ENCODE measurements at places on chromosomes 12 and 14.

DNA sequence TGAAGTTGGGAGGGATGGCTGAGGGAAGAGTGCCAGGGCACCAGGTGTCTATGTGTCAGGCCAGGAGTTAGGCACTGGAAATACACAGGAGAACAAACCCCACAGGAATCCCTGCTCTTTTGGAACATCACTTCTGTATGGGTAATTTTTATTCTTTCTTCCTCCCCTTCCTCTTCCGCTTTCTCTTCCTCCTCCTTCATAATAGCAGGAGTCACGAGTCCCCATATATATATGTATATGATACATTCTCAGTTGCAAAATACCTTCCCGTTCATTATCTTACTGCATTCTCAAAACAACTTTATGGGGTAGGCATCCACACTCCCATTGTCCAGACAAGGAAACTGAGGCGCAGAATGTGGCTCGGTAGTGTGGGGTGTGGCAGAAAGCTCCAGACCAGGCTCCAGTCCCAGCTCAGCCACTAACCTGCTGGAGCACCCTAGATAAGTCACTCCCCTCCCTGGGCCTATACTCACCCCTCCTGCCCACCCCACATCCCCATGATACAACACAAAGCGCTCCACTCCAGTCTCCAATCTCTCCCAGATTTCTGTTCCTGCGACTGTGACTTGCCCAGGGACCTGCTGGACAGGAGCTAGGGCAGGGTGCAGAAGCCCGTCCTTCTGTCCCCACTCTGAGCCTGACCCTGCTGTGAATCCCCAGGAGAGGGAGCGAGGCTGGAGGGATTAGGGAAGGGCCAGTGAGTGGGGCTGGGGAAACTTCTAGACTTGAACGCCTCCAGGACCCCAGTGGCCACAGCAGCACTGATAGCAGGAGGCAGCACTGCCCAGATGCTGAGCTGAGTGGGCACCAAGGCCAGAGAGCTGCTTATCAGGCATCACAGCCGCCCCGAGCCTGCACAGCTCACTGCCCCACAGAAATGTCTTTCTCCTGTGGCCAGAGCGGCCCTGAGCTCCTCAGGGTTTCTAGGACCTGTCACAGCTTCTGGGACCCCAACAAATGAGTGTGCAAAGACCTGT, 1.4 kb upstream of the AQP2 start:
- DNase-seq = no peak

GRCh38 chr14:58659846-58660245, 22.1 kb downstream of the DACT1 start:
- DNase-seq = no peak

- no peak for DNase-seq
These were observed 209.0 kb upstream of the NUDT4 start for GRCh38 chr12:93168751-93169150.

- no peak for DNase-seq
These were observed 6.7 kb upstream of the TESC start for GRCh38 chr12:117105902-117106301.

DNA sequence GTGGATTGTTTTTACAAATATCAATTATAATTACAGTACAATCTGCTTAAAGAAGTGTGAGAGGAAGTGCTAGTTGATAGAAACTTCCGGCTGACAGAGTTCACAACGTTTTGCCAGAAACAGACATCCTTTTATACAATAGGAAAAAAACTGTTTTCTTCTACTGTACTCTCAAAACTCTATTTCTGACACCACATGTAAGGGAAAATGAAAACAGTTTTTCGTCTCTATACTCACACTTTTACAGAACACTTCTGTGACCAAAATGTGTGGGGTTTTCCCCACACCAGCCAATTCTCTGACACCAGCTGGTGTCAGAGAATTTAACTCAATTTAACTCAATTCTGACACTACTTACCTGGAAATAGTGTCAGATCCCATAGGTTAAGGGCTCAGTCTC, 24.2 kb upstream of the HIF1A start:
- no peak for DNase-seq

DNA sequence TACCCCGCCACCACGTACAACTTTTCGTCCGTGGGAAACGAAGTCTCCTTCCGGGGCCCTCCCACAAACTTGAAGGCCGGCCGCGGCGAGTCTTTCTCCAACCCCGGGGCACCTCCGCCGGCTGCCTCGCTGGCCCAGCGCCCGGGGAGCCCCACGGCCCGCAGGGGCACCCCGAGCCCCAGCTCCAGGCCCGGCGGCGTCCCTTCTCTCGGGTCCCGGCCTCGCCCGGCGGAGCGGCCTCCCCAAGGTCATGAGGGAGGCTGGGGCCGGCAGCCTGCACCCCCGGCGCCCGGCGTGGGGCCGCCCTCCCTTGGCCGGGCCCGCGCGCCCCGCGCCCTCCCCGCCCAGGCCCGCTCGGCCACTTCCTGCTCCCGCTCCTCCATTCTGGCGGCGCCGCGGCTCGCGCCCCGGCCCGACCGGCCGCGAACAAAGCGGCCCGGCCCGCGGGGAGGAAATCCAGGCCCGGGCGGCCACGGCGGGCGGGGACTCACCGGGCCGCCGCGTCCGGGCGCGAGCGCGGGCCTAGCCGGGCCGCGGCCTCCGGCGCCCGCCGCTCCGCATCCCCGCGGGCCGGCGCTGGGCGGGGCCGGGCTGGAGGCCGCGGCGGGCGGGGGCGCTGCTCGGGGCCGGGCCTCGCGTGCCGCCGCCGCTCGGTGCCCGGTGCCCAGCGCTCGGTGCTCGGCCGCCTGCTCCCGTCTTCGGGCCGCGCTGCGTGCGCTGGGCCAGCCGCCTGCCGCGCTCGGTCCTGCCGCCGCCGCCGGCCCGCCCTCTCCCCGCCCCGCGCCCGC, at the start of gene AKT1:
Gene AKT1 (minus strand): TSS at position 756 of the 788 bp plus-strand sequence. CDS start 3,105 bp downstream, outside the sequence.
- DNase-seq = peak; percentile 56

DNA sequence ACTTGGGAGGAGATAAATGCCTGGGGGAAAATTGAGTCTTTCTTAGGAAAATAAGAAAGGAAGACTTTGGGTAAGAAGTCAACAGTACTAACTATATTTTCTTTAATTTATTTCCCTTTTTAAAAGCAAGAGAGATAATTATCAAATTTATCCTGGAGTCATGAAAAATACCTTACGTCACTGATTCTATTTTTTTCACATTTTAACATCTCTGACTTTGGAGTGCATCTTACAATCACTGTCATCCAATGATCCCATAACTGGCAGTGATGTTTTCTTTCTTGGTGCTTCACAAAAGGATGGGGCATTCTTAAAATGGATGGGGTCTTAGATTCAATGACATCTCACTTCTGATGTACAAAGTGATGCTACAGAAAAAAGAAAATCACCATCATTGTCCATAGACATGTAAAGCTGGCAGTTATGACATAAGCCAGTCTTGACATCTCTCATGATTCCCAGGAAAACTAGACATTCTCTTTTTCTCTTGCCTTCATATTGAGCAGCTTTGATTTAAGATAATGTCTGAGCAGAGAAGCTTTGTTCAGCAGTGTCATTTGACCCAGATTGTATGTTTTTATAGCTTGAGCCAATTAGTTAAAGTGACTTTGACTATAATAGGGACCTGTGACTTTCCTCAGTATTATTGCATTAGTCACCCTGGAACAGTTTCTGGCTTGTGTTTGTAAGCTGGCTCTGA, 236.2 kb downstream of the EGLN3 start:
- peak; percentile 55 for DNase-seq

DNA sequence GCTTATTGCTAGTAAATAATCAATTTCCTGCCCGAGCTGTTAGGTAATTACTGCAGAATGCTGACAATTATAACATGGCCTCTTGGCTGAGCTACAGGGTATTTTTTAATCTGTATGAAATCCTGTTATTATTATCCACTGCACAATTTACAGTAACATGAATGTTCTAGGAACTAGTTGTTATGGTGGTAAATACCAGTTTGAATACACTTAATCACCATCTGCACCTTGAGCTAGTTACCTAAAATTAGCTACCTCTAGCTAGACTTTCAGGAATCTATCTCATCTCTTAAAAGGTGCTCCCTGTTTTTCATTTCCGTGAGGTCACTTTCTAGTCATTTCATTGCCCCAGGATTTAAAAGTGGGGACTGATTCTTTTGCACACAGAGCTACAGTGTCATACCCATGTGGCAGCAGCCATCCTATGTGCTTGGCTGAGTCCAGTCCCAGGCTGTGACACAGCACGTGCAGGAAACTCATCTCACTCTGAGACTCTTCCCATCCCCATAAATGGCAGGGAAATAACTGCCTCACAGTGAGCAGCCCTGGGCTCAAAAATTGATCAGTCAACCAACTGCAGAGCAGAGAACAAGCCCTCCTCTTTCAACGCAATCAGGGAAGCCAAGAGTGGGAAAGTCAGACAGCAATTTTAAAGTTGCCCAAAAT, 37.6 kb downstream of the DCP1B start:
- no peak for DNase-seq

- no peak for DNase-seq
These were observed 148.5 kb downstream of the PLCZ1 start for GRCh38 chr12:18589316-18589715.

- DNase-seq = peak; percentile 29
These were observed 224.3 kb downstream of the SLC41A2 start for GRCh38 chr12:104733717-104734175.

- DNase-seq = peak; percentile 71
These were observed 490 bp downstream of the RILPL1 start for GRCh38 chr12:123532808-123533649.

DNA sequence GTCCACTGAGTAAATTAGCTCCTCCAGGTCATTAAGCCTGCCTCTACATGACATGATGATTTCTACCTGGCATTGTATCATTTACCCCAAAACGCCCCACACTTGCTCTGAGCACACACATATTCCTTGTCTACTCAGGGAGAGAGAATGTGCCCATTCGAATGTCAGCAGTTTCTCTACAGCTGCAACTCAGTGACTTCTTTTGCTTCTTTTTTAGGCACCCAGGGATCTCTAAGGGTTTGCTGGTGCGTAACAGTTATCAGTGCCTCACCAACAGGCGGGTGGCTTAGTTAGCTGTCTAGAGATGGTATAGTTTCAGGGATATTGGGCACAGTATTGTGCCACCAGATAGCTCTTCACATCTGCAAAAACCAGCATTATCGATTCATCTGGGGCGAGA, 316.9 kb downstream of the PDZRN4 start:
- no peak for DNase-seq

- DNase-seq = peak; percentile 12
These were observed 727.6 kb downstream of the VRK1 start for GRCh38 chr14:97524589-97525319.

GRCh38 chr12:116318576-116319232, 41.2 kb upstream of the MED13L start:
- peak; percentile 82 for DNase-seq

- DNase-seq = no peak
These were observed 8.2 kb upstream of the MAX start for GRCh38 chr14:65110525-65110924.

GRCh38 chr14:61544448-61545330, 150.6 kb upstream of the HIF1A start:
- no peak for DNase-seq

- DNase-seq = peak; percentile 18
These were observed 449.4 kb upstream of the PRICKLE1 start for GRCh38 chr12:43038991-43039390.

DNA sequence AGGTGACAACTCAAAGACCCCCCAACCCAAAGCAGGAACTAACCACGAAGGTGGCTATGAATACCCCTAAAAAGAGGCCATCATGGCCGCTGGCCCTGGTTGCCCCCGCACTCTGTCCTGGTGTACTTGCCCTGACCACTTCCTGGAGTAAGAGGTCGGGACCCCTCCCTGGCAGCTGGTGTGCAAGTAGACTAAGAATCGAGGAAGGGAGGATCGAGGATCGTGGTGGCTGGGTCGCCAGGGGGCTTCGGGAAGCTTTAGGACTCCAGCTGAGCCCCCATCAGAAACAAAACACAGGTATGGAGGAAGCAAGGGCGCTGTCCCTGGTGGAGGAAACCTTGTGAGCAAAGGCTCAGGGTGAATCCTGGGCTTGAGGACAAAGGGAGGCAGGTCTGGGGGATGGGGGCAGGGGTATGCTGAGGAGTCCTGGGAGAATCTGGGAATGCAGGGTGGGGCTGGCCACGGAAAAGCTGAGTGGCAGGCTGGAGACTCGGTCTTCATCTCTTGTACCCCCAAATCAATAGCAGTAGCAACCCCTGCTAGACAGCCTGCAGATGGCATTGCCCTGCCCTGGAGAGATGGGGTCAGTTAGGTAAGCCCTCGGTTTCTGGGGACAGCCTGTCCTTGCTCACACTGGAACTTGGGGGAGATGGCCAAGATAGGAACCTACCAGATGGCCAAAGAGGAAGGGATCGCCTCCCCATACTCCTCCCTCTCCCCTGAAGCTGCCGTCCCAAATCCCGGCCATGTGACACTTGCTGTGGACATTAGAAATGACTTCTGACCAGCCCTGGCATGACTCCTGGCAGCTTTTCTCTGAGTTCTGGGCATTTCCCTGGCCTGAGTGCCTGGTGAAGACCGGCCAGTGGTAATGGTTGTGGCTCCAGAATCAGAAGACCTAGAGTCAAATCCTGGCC, 45.3 kb upstream of the ESRRB start:
- DNase-seq = no peak

DNA sequence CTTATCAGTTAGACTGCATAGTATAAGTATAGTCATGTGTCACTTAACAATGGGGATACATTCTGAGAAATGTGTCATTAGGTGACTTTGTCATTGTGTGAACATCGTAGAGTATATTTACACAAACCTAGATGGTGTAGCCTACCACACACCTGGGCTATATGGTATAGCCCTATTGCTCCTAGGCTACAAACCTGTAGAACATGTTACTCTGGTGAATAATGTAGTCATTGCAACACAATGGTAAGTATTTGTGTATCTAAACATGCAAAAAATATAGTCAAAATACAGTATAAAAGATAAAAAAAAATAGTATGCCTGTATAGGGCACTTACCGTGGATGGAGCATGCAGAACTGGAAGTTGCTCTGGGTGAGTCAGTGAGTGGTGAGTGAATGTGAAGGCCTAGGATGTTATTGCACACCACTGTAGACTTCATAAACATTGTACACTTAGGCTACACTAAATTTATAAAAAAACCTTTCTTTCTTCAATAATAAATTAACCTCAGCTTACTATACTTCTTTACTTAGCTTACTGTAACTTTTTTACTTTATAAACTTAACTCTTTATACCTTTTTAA, 40.3 kb upstream of the ANKS1B start:
- DNase-seq = no peak

- peak; percentile 40 for DNase-seq
These were observed 23.7 kb downstream of the PLXNC1 start for GRCh38 chr12:94172031-94172430.

DNA sequence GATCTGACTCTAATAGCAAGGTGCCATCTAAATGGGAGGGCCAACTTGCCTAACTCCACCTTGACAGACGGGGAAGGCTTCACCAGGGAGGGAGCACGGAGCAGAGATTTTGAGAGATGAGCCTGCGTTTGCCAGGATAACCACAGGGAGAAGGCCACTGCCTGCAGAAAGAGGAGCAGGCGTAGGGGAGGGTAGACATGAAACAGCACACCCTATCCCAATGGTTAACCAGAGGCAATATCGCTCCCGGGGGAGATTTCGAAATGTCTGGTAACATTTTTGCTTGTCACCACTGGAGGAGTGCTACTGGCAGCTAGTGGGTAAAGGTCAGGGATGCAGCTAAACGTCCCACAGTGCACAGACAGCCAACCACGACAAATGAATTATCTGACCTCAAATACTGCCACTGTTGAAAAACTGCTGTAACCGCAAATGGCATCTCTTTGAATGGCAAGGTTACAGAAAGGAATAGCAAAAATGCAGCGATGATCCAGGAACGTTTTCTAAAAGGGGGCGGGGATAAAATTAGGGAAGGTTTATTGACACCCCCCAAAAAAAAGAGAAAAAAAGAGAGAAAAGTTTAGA, 126.0 kb upstream of the ATF7IP start:
- DNase-seq = peak; percentile 32

GRCh38 chr14:78446807-78447206, 276.6 kb downstream of the NRXN3 start:
- DNase-seq = peak; percentile 57

- DNase-seq = no peak
These were observed 4.5 kb upstream of the NFYB start for GRCh38 chr12:104142543-104142942.

Data from astrocyte of the hippocampus (primary cell).